ENCODE measurements at places on chromosomes 6 and 20.
A peak's percentile ranks its signal among the peaks of the same experiment; 100 is the strongest.

GRCh38 chr6:15730442-15730841 lies 67.6 kb upstream of the DTNBP1 start:
- no peak for DNase-seq

GRCh38 chr20:38883081-38883980 lies 42.9 kb upstream of the FAM83D start:
- DNase-seq = no peak

DNA sequence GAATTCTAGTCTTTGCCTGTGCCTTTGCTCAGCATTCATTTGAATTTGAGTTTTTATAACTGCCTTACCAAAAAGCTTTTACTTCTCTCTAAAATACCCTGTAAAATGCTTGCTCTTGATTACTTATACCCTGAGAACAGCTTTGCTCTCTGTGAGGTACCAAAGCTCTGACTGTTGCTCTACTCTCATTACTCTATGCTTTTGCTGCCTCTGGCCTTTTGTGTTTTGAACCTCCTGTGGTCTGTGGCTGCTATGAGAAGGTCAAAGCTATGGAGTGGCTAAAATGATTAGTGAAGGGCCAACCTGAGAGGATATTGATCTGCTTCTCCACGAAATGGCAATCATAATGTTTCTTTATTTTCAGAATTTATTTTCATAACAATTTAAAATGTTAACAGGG lies 375.6 kb upstream of the IMPG1 start:
- DNase-seq = no peak

DNA sequence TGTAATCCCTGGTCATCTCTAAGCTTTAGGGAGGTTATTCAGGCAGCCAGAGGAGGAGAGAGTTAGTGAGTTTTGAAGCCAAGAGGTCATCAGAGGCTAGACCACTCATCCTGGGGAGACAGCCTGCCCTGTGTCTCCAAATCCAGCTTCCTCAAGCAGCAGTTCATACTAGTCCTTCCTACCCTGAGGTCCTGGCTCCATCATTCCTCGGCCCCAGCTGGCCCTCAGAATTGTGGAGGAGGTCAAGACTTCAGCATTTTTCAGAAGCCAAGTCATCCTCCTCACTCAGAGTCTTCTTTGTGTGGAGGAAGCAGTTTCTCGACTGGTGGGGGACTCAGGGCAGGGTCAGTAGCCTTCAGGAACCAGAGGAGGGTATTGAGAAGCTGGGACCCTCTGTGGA lies 12.4 kb upstream of the KIAA1755 start:
- DNase-seq = no peak

- DNase-seq = peak; percentile 51
Measured at GRCh38 chr6:6724539-6725467, 136.3 kb downstream of the LY86 start.

GRCh38 chr6:44446626-44447300 lies 59.3 kb downstream of the CDC5L start:
- no peak for DNase-seq

DNA sequence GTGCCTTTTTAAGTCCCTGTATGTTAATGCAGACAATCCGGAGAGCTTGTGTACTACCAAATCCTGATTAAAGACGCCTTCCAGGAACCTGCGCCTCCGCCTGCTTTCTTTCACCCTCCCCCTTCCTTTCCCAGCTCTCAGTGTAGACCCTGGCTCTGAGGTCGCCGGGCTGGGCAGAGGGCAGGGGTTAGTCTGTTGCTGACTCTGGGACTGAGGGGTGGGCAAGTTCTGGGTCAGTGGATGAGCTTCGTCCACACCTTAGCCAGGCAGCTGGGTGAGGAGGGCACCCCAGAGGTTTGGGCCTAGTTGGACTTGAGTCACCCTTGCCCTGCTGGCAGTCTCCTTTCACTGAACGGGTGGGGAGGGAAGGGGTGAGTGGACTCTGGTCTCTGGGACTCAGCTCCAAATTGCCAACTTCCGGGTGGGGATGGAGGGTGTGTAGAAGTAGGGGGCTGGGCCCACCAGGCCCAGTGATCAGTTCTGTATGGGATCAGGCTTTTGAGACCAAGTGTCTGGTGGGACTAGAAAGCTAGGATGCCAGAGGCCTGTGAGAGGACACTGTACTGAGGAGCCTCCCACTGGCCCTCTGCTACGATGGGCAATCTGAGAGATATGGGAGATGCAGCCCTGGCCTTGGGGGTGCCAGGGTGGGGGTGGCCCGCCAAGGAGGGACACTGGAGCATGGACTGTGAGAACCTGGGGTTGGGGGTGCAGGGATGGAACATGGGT lies 21.3 kb upstream of the SLC22A7 start:
- DNase-seq = no peak

GRCh38 chr6:75563032-75563431 lies 38.6 kb upstream of the SENP6 start:
- no peak for DNase-seq

GRCh38 chr20:36467076-36467999 lies 74.0 kb upstream of the MYL9 start:
- peak; percentile 39 for DNase-seq

GRCh38 chr20:36658300-36658699 lies 12.3 kb upstream of the SLA2 start:
- DNase-seq = no peak

DNA sequence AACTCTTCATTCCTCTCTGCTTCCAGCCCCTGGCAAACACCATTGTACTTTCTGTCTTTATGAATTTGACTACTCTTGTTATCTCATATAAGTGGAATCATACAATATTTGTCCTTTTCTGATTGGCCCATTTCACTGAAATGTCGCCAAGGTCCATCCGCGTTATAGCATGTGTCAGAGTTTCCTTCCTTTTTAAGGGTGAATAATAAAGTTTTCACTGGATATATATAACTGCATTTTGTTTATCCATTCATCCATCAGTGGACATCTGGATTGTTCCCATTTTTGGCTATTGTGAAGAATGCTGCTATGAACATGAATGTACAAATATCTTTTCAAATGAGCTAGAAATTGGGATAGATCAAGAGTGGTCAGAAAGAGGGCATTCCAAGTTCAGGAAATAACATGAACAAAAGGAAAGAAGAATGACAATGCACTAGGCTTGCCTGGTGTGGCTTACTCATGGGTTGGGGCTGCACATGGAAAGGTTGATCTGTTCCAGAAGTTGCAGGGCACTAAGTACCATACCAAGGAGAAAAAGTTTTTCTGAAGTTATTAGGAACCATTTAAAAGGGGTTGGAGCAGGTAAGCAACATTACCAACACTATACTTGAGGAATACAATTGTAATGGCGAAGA lies 10.0 kb upstream of the L3MBTL3 start:
- DNase-seq = no peak

- peak; percentile 51 for DNase-seq
Measured at GRCh38 chr20:58179432-58180099, 48.9 kb downstream of the ANKRD60 start.

GRCh38 chr6:25387483-25387882 lies 108.3 kb downstream of the CARMIL1 start:
- DNase-seq = no peak
